CD4-positive, alpha-beta T cell treated with Interferon gamma for 1 hour (primary cell): ENCODE measurements at places on chromosomes 5 and 9.

DNA sequence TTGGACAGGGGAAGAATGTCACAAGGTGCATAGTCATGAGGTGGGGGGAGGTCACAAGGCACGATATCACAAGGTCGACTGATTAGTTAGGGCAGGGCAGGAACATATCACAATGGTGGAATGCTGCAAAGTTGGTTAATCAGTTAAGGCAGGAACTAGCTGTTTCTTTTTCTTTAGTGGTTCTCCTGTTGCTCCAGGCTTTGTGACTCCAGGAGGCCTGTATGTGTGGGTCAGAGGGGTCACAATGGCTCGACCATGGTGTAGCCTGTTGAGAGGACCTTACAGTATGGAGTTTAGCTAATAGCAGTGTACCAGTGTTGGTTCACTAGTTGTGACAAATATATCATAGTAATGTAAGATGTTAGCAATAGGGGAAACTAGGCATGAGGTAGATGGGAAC is 12.4 kb upstream of the FSD1L start:
- no peak for DNase-seq

DNA sequence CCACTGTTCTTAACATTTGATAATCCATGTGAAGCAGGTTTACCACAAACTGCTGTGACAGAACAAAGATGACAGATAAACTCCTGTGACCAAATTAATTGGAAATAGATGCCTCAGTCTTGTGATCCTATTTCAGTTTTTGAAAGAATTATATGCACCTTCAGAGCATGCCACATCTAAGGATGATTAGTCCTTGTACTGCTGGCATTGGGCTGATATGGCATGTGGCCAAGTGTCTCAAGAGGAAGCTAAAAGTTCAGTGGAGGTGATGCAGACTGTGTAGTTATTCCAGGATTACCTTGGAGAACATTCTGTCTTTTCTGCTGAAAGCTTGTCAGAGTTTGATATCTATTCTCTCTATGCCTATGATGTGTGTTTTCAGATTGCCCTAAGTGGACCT is 314.4 kb upstream of the EFNA5 start:
- DNase-seq, result no peak

DNA sequence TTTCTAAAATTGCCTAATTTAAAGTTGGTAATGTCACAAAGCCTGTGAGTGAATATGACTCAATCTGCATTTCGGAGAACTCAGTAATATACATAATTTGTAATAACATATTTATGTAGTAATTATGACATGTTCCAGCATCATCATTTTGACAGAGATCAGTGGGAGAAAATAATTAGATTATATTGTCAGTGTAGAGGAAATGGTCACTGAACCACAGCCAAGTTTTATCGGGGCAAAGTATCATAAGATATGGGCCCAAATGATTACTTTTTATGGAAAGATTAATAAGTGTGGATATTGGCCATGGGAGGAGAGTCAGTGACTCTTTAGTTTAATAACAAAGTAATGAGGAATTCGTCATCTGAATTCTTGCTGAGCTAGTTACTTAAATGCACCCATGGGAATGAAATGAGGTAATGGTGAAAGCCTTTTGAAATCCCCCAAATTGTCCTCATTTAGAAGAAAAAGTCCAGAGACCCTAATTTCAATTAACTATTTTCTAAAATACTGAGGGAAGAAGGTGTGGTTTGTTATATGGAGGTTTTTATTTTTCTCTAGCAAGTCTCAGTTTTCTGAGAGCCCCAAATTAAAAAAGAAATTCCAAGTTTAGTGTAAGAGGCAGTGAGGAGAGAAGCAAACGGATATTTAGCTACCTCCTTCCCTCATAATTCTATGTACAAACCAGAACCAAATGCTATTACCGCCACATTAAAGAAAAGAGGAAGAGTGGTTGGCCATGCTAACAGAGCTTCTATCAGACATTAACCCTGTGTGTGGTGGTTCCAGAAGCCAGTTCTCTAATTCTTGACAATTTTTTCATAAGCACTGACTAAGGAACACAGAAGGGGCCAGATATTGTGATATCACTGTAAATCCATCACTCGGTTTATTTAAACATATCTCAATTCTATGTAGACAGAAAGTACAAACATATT is 37.7 kb upstream of the MRPS30 start:
- DNase-seq, result no peak

GRCh38 chr9:71121275-71122021 is at the start of gene TRPM3:
Gene TRPM3, minus strand, starts transcription at chr9:71121621. Its CDS starts 267 bp downstream, at chr9:71121354.
- DNase-seq, result no peak

DNA sequence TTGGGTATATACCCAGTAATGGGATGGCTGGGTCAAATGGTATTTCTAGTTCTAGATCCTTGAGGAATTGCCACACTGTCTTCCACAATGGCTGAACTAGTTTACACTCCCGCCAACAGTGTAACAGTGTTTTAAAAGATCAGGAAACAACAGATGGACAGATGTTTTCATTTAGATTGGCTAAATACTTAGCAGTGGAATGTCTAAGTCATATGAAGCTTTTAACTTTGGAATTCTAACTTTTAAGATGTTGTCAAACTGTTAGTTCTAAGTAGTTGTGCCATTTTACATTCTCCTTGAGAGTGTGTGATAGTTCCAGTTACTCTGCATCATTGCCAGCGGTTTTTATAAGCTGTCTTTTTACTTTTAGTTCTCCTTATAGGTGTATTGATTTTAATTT is 688.8 kb downstream of the SEMA5A start:
- DNase-seq, result no peak

DNA sequence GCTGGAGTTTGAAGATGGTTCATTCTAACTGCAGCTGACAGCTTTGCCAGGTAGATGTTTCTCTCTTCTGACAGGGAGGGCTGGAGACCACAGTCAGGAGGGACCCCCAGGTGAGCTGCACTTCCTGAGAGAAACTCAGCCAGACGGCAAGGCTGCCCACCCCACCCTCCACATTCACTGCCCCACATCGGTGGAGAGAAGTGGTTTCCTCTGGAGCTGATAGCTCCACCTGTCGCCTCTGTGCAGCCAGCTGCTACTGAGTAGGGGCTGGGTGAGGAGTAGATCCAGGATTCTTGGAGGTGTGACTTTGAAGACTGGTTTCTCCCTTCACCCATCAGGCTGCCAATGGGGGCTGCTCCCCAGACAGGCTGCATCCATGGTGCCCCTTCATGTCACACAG is 175.0 kb downstream of the CARTPT start:
- DNase-seq, result no peak

GRCh38 chr9:107721705-107722245 is 232.2 kb upstream of the KLF4 start:
- no peak for DNase-seq

- no peak for DNase-seq
These were observed 96.4 kb upstream of the SPOCK1 start for GRCh38 chr5:137595396-137596079.

DNA sequence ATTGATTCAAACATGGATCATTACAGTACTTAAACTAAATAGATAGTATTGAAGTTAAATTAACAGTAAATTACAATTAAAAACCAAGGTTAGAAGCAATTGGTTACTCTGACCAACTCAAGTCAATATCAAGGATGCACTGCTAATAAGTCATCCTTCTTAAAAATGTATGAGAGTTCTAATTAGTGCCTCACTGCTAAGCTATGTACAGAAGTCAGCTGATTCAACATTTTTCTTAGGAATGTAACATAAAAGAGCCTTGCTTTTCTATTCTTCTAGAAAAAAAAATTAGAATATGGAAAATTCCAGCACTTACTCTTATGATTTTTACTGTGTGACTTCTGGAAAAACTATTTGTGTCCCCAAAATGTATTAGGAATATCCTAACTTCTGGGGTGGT is 75.7 kb upstream of the FBN2 start:
- DNase-seq, result no peak

DNA sequence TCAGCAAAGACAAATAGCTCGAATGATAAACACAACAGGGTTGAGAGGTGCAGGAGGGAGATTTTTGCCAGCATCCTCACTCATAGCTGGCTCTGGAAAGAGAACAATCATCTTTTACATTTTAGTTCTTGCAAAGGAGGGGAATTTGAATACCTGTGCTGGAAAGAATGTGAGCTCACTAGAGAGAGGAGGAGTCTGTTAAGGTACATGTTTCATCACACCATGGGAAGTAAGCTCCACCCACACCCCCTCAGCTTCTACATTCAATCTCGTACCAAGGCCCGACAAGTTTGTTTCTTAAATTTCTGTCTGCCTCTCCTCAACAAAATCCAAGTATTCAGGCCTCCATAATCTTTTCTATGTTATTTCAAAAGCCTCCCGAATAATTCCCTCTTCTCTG is 254.6 kb downstream of the BRINP1 start:
- no peak for DNase-seq

DNA sequence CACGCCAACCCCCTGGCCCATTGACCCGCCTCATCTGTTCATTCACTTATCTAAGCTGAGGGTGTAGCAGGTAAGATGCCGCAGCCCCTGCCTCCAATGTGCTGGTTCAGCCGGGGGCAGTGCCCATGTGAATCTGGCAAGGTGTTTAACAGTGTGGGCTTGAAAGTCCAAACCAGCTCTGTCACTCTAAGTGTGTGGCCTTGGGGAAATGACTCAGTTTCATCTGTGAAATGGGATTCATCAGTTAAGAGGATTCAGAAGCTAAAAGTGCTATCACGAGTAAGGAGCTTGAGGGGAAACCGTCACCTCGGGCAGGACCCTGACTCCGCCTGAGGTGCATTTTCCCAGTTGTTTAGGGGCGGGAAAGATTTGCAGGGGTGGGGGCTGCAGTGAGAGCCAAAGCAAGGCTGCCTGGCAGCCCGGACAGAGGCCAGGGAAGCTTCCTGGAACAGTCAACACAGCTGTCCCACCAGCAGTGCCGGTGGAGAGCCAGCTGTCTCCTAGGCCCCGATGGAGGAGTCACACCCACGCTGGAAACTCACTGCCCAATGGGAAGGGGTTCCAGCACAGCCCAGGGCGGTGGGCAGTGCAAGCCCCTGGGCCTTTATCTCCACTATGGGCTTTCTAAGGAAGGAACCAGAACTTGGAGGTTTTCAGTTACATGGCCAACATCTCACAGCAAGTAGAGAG is 9.7 kb upstream of the URM1 start:
- DNase-seq, result no peak
